ENCODE measurements at places on chromosomes 6 and 20. TPM values are rescaled to one million over a fixed set of nuclear protein-coding genes. Genes with fewer than 3 reads are reported as not detected.

Gene PAQR8
- total RNA-seq, result 20.9 TPM

Gene EPPIN
- total RNA-seq, result not detected

Gene KCNQ5
- total RNA-seq, result 1.1 TPM

Gene RIMS1
- total RNA-seq, result 5.1 TPM

Gene OPN5
- total RNA-seq, result not detected

Gene FAM162B
- total RNA-seq, result 12.3 TPM

Gene BTN1A1
- not detected for total RNA-seq

Gene CD109
- total RNA-seq, result 13.3 TPM

- H3K4me1 ChIP-seq, result no peaks in the 10 kb centered on the region
- DNase-seq, result peak; percentile 41
- peak overlapping the region; percentile 89 for H3K27ac ChIP-seq
Measured at GRCh38 chr20:11891776-11892545, 25.7 kb upstream of the BTBD3 start.

DNA sequence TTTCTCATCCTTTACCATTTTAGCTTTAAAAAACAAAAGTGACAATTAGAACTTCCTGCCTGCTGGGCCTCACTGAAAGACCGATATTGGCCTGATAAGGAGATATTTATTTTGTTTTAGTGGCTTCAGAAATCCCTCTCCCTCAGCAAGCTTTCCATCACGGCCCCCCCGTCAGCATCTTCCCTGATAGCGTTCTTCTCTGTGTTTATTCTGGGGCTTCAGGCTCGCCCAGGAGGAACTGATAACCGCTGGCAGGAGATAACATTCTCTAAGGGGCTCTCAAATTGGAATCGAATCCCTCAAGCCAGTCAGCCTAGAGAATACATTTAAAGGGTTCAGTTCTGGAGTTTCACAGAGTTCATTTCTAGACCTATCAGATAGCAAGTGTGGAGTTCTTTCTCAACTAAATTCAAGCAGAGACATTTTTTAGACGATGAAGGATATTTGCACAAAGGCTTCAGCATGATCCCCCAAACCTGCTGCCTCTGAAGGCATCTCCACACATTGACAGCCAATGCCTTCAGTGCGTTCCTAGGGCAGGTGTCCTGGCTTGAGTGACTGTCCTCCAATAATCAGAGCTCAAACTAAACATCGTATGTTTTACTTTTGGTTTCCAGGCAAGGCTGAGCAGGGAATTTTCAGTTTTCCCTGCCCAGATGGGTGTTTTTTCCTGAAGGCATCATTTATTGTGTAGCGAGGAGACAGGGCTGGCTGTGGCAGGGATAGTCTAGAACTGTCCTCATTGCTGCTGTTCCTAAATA is 17.0 kb downstream of the PRDM1 start:
- no peak overlapping the region for H3K27ac ChIP-seq
- no peaks in the 10 kb centered on the region for H3K27me3 ChIP-seq
- H3K4me3 ChIP-seq, result no peak overlapping the region
- no peaks in the 10 kb centered on the region for H3K4me1 ChIP-seq

DNA sequence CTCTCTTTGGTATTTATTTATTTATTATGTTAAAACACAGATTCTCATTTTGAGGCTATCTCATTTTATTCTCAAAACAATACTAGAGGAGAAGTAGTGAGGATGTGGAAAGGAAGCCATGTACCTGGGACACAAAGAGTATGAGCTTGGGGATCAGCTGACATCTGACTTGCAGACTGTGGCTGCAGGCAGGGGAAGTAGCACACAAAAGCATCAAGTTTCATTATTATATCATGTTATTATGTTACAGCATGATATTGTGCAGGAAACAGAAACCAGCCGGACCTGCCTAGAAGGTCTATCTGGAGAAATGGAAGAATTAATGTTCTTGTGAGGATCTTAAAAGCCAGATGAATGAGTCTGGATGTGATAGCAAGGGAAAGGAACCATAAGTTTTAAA is 248.2 kb downstream of the KHDC1L start:
- H3K27me3 ChIP-seq, result no peaks in the 10 kb centered on the region
- H3K27ac ChIP-seq, result no peak overlapping the region
- H3K4me1 ChIP-seq, result no peaks in the 10 kb centered on the region
- no peak overlapping the region for H3K4me3 ChIP-seq
- H3K36me3 ChIP-seq, result no peaks in the 10 kb centered on the region

GRCh38 chr6:5422321-5422915 is 161.1 kb downstream of the FARS2 start:
- no peak for DNase-seq
- H3K27ac ChIP-seq, result no peak overlapping the region
- H3K36me3 ChIP-seq, result no peaks in the 10 kb centered on the region
- H3K4me3 ChIP-seq, result no peak overlapping the region

DNA sequence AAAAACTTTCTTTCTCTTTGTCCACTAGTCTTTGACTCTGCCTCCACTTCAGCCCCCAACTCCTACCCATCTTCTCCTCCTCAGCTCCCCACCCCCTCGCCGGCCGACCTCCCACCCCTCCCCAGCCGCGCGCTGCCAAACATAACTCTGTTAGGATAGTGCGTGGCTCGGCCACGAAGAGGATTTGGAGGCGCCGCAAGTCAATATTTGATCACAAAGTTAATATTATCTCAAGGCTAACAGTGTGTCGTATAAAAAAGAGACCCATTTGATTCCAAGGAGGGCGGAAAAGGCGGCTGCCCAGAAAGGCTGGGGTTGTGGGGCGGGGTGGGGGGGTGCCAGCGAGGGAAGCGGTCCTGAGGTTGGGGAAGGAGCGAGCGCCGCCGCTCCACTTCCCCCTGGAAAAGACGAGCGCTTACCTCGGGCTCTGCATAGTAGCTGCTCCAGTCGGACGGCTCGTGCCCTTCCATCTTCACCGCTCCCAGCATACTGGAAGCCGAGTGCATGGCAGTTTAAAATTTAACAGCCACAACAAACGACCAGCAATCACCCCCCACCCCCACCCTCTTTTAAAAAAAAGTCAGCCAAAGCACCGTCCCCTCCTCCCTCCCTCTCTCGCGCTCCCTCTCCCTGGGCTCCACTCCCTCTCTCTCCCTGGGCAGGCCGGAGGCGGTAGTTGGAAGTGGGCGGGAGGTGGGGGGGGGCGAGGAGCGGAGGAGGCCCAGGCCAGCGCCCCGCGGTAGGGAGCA is 425 bp downstream of the FOXA2 start:
- no peak overlapping the region for H3K4me3 ChIP-seq
- H3K27me3 ChIP-seq, result no peaks in the 10 kb centered on the region
- no peaks in the 10 kb centered on the region for H3K36me3 ChIP-seq
- no peak overlapping the region for H3K27ac ChIP-seq
- H3K4me1 ChIP-seq, result no peaks in the 10 kb centered on the region
- no peak for DNase-seq

GRCh38 chr6:137357948-137358266 is 136.3 kb downstream of the OLIG3 start:
- DNase-seq, result no peak
- H3K36me3 ChIP-seq, result no peaks in the 10 kb centered on the region
- H3K27me3 ChIP-seq, result no peaks in the 10 kb centered on the region
- no peak overlapping the region for H3K4me3 ChIP-seq

GRCh38 chr6:14738933-14739332 is 506.9 kb upstream of the JARID2 start:
- no peak overlapping the region for H3K27ac ChIP-seq
- no peak overlapping the region for H3K4me3 ChIP-seq
- no peaks in the 10 kb centered on the region for H3K36me3 ChIP-seq

DNA sequence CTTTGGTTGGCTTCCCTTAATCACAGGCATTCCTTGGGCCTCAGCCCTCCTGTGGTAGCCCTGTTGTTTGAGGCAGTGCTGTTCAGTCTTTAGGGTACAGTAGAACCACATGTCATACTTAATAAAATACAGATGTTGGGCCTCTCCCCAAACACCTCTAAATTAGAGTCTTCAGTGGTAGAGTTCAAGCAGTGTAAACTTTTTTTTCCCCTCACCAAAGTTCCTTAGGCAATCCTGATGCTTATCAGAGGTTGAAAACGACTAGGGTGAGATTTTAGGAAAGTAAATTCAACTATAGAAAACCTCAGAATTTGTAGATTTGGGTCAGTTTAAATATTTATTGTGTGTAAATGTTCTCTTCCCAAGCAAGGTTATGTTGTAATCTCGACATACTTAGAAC is 44.6 kb downstream of the BLTP3A start:
- no peak for DNase-seq
- H3K27ac ChIP-seq, result peak overlapping the region; percentile 59
- no peaks in the 10 kb centered on the region for H3K36me3 ChIP-seq
- no peaks in the 10 kb centered on the region for H3K27me3 ChIP-seq

- no peaks in the 10 kb centered on the region for H3K36me3 ChIP-seq
- no peaks in the 10 kb centered on the region for H3K4me1 ChIP-seq
- DNase-seq, result no peak
- no peaks in the 10 kb centered on the region for H3K27me3 ChIP-seq
Measured at GRCh38 chr20:43385914-43386313, 71.8 kb upstream of the SRSF6 start.

DNA sequence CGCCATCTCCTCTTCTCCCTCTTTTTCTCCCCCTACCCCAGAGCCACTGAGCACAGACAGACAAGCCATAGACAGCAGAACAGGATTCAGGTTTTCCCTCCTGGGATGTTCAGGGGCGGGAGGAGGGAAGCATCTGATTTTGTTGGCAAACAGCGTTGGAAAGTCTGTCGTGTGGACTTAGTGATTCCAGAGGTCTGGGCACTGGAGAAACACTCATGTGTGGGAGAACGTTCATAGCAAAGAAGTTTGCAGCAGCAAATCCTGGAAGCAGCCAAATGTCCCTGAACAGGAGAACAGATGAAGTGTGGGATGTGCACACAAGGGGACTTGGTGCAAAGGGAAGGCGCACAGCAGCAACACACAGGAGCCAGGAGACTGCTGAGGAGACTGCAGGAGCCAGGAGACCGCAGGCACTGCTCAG is 264.1 kb upstream of the CDYL start:
- no peaks in the 10 kb centered on the region for H3K36me3 ChIP-seq
- no peaks in the 10 kb centered on the region for H3K27me3 ChIP-seq
- H3K27ac ChIP-seq, result no peak overlapping the region

GRCh38 chr6:166662690-166663089 is 35.6 kb upstream of the RPS6KA2 start:
- no peaks in the 10 kb centered on the region for H3K27me3 ChIP-seq
- no peak for DNase-seq
- no peaks in the 10 kb centered on the region for H3K4me1 ChIP-seq
- no peak overlapping the region for H3K4me3 ChIP-seq
- no peaks in the 10 kb centered on the region for H3K36me3 ChIP-seq

- DNase-seq, result no peak
- H3K4me1 ChIP-seq, result no peaks in the 10 kb centered on the region
- no peak overlapping the region for H3K4me3 ChIP-seq
- peak overlapping the region; percentile 52 for H3K27ac ChIP-seq
- H3K27me3 ChIP-seq, result no peaks in the 10 kb centered on the region
- H3K36me3 ChIP-seq, result no peaks in the 10 kb centered on the region
Measured at GRCh38 chr6:160400446-160400845, 52.3 kb downstream of the SLC22A3 start.

DNA sequence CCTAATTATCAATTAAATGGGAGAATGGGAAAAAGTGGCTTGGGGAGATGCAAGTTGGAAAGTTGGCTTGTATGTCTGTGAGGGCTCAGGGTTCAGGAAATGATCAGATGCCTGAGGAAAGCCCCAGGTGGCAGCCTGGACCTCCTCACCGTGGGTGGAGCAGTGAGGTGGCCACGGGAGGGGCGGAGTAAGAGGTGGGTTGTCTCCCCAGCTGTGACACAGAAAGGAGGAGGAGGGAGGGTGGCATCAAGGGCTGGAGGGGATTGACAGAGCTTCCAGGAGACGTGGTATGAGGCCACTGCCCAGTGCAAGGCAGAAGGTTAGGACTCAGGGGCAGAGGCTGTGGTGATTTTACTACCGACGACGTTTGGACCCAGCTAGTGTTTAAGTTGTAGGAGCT is 672.2 kb downstream of the PRKN start:
- H3K4me3 ChIP-seq, result no peak overlapping the region
- no peaks in the 10 kb centered on the region for H3K36me3 ChIP-seq
- no peak overlapping the region for H3K27ac ChIP-seq
- no peaks in the 10 kb centered on the region for H3K4me1 ChIP-seq

DNA sequence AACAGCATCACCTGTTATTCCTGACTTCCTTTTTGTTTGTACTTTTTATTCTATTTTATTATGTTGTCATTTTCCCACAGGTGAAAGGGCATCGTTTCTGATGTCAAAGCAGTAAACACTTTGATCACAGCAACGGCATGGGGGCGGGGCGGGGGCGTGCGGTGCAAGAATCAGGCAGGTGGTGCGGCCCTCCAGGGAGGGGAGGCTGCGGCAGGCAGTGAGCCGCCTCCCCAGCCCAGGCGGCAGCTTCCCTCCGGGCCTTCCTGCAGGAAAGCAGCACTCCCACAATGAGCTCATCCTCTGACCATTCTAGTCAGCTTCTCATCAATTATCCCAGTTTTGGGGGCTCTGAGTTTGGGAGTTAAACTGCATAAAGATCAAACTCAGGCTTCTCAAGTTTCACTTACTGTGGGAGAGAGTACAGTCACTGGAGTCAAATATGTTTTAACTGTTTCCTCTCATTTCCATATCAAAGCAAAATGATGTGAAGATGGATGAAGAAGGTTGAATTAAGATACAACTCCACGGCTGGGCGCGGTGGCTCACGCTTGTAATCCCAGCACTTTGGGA is 608.4 kb upstream of the AGPAT4 start:
- no peaks in the 10 kb centered on the region for H3K4me1 ChIP-seq
- H3K27me3 ChIP-seq, result no peaks in the 10 kb centered on the region
- no peak for DNase-seq
- no peak overlapping the region for H3K27ac ChIP-seq
- no peaks in the 10 kb centered on the region for H3K36me3 ChIP-seq
- no peak overlapping the region for H3K4me3 ChIP-seq

- no peaks in the 10 kb centered on the region for H3K36me3 ChIP-seq
- H3K27ac ChIP-seq, result no peak within 1 kb of the TSS
- no peak for DNase-seq
- no peaks in the 10 kb centered on the region for H3K27me3 ChIP-seq
Measured at GRCh38 chr6:165308926-165309731, at the start of gene C6orf118. TSS of gene C6orf118 (minus strand) at chr6:165309605. CDS start at chr6:165309586, 19 bp downstream.

- no peaks in the 10 kb centered on the region for H3K27me3 ChIP-seq
- no peak overlapping the region for H3K4me3 ChIP-seq
- no peak overlapping the region for H3K27ac ChIP-seq
- H3K4me1 ChIP-seq, result no peaks in the 10 kb centered on the region
- H3K36me3 ChIP-seq, result no peaks in the 10 kb centered on the region
- DNase-seq, result no peak
Measured at GRCh38 chr6:82045965-82046756, 201.4 kb downstream of the IBTK start.

DNA sequence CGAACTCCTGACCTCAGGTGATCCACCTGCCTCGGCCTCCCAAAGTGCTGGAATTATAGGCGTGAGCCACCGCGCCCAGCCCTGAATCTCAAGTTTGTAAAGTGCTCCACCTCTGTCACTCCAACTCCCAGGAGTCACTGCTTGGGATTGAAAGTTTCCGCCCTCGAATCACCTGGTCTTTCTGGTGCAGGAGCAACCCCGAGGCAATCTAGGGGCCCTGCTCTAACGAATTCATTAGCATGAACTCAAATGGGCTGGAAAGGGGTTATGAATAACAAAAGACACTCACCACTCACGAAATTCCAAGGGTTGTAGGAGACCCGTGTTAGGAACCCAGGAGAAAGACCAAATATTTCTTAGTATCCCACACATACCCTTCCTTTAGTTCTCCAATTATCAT is 26.1 kb downstream of the RBCK1 start:
- no peak for DNase-seq
- no peaks in the 10 kb centered on the region for H3K27me3 ChIP-seq
- no peaks in the 10 kb centered on the region for H3K36me3 ChIP-seq
- no peak overlapping the region for H3K4me3 ChIP-seq
- H3K4me1 ChIP-seq, result peaks cover 3% of the 10 kb centered on the region

- H3K4me3 ChIP-seq, result no peak overlapping the region
- H3K4me1 ChIP-seq, result no peaks in the 10 kb centered on the region
- no peak overlapping the region for H3K27ac ChIP-seq
- H3K27me3 ChIP-seq, result no peaks in the 10 kb centered on the region
Measured at GRCh38 chr6:137389150-137389704, 105.0 kb downstream of the OLIG3 start.

Measured in tibial nerve (tissue), 4 donors.